ENCODE measurements at places on chromosomes 2 and 18.
A peak's percentile ranks its signal among the peaks of the same experiment; 100 is the strongest.

- DNase-seq: no peak
Measured at GRCh38 chr18:3654442-3655253, 204.7 kb downstream of the TGIF1 start.

DNA sequence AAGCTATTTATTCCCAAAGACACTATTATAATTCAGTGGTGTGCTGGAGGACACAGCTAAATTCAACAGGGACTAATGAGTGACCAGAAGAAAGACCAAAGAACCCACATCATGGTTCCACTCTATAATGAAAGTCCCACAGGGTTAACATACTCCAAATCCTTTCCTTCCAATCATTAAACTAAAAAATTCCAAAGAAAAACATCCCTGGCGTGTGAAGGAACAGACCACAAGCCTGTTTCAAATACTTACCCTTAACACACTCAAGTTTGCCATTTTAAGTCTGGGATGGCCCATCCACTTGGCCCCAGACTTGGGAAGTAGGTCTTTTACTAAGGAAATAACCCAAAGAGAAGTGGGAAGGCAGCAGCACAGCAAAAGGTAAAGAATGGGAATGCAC is 150.1 kb upstream of the CCDC150 start:
- no peak for DNase-seq

- no peak for DNase-seq
Measured at GRCh38 chr2:85154048-85154753, 21.0 kb downstream of the TCF7L1 start.

GRCh38 chr2:138581909-138582308 is 80.3 kb downstream of the SPOPL start:
- no peak for DNase-seq

GRCh38 chr2:216388046-216388884 is 16.0 kb upstream of the MARCHF4 start:
- no peak for DNase-seq

- DNase-seq: no peak
Measured at GRCh38 chr2:122261911-122262310, 506.5 kb downstream of the TSN start.

DNA sequence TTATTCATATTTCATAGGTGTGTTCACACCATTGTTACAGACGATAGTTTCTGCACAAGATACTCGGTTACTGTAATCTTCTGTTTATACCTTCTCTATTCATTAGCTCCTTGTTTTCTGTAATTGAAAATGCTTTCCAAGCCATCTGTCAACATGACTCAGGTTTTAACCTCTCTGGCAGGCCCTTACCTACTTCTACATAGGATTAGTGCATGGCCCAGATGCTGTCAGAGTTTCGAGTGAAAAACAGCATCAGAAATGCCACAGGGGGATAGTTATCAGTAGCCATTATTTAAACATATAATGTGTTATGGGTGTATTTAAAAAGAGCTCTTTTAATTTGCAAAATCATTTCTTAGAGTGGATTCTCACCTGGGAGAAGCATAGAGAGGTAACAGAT is 596.4 kb downstream of the FBXO15 start:
- no peak for DNase-seq

DNA sequence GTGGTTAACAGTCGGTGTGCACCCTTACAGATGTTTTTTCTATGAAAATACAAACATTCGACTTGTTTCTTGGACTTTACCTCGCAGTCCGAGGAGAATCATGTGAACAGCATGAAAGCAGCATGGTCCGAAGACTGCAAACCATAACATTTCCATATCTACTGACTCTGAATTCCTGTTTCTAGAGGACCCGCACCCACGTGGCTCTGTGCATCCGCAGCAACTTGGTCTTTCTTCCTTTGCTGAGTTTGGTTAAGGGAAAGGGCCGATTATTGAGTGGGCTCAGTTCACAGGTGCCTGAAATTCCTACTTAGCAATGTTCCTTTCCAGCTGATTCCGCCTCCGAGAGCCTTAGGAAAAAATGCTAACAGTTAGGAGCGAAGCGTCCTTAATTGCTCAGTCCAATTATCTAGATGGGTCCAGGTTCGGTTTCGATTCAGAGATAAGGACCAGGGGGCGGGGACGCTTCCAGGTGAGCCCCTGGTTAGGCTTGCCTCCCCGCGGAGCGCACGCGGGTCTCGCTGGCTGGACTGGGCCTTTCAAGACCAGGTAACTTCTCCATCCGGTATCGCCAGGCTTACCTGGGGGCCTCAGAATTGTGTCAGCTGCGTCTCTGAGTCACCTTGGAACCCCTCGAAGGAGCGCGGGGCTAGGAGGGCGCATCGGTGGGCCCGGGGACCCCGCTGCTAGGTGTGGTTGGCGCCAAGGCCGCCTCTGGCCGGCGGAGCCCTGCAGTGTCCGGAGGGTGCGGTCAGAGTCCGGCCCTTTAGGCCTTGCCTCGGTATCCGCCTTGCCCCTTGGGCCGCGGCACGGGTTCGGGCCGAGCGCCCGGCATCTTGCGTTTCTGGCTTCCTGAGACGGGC is 1.1 kb upstream of the B3GNT2 start:
- no peak for DNase-seq

- DNase-seq: no peak
Measured at GRCh38 chr2:54914637-54915036, 135.6 kb downstream of the RTN4 start.

DNA sequence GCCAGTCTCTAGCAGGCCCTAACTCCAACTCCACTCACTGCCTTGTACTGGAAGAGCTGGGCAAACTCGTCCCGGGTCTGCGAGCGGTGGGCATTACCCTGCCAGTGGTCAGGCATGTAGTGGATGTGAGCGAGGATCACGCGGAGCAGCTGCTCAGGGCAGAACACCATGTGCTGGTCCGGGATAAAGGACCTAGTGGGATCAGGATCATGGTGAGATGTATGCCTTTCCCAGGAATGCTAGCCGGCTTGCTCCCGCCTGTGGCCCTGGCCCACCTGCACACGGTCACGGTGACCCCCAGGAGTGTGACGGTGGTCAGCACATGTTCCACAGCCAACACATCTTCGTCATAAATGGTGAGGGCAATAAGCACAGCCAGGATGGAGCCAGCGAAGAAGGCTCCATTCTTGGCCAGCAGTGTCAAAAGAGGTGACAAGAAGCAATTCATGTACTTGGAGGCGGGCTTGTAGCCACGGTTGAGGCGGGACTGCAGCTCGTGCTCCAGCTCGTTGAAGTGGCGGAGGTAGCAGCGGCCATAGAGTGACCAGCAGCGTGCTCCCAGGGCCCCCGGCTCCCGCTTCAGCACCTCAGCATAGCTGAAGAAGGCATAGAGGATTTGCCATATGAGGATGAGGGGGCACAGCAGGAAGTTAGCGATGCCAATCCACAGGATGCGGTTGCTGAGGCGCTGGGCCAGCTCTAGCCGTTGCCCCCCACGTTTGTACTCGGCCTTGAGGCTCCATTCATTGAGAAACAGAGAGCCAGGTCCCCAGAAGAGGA is 5.3 kb upstream of the ABCB6 start:
- no peak for DNase-seq

- no peak for DNase-seq
Measured at GRCh38 chr2:151204756-151205155, 56.9 kb downstream of the RBM43 start.

- no peak for DNase-seq
Measured at GRCh38 chr2:128781585-128782385, 463.1 kb upstream of the HS6ST1 start.

DNA sequence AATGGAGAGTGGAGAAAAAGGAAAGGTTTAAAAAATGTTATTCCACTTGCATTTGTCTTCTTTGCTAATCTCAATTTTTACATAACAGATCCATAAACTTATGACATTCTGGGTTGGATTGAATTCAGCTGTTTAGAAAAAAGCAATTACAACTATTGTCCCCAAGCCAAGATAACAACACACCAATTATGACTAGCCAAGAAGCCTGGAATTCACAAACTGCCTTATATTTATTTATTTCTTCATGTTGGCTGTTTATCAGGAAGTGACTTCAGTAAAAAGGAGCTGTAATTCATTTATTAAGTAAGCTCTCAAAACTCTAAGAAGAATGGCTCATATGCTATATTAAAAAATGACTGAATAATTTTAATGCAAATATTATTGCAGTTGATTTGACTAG is 137.4 kb downstream of the CALCRL start:
- DNase-seq: no peak

DNA sequence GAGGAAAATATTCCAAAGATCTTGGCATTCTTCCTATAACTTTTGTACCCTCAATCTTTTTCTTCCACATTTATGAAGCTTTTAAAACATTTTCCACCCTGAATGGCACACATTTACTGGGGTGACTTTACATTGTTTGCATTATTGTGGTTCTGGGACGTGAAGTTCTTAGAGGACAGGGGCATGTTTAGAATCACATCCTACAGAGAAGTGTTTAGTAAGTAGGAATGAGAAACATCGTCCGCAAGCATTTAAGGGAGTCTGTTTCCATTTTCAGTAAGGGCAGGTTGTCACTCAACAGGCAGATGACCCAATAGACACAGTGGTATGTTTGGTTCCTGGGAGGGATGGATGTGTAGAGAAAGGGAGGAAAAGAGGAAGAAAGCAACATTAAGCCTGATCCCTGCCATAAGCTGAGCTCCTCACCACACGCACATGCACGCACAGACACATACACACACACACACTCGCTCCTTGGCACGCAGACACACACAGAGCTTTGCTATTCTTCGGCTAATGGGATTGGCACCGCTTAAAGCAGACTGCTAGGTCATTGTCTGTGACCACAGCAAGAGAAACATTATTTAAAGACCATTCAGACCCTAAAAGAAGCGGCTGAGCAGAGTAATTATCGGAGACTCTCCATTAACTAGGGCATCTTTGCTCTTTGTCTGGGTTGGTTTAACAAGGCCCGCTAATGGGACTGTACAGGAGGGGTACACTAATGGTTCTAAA is 14.2 kb upstream of the PLEKHM3 start:
- no peak for DNase-seq

GRCh38 chr2:106638043-106638442 is 150.9 kb downstream of the CD8B2 start:
- peak; percentile 5 for DNase-seq

DNA sequence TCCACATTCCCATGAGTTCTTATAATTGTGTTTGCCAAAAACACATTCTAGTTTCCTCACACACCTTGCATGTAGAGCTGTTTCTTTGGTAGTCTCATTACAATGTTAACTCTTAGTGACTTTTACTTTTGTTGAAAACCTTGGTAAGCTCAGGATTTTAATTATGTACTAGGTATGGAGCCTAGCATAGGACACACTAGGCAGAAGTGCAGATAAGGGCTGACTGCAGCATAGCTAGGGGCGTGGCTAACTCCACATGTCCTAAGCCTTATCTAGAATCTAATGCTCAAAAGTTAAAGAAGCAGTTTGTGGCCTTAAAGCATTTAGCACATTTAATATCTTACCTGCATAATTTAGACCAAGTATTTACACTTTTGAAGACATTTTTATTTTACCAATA is 153.7 kb upstream of the FBXO11 start:
- no peak for DNase-seq

GRCh38 chr2:148646231-148646559 is 1.6 kb downstream of the EPC2 start:
- peak; percentile 84 for DNase-seq

- DNase-seq: no peak
Measured at GRCh38 chr18:9135081-9135911, 1.3 kb upstream of the ANKRD12 start.

DNA sequence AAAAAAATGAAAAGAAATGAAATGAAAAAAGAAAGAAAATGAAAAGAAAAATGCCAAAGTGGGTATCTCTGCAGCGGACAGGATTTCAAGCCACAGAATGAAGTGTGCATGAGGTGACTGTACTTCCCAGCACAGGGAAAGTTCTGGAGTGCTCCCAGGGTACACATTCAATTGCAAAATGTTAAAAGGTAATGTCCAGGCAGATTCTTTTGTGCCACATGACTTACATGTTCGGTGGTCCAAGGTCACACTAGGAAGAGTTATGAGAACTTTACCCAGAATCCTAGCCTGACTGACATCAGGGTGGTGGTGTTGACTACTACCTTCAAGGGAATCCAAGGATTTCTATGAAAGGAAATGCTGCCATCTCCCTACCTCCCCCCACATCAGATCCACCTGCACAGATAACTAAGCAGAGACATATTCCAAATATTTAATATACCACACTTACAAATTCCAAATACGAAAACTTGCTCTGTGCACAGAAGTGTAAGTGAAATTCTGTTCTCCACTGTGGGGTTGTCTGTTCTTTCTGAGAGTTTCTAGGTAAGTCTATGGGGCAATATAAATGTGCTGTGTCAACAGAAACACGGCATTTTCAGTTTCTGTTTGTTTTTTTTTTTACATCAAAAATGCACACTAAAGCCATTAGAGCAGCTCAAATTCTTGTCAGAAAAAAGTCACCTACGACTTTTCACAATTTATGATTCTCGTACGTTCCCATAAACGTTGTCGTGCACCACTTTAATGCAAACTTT is 56.6 kb downstream of the CABYR start:
- no peak for DNase-seq

DNA sequence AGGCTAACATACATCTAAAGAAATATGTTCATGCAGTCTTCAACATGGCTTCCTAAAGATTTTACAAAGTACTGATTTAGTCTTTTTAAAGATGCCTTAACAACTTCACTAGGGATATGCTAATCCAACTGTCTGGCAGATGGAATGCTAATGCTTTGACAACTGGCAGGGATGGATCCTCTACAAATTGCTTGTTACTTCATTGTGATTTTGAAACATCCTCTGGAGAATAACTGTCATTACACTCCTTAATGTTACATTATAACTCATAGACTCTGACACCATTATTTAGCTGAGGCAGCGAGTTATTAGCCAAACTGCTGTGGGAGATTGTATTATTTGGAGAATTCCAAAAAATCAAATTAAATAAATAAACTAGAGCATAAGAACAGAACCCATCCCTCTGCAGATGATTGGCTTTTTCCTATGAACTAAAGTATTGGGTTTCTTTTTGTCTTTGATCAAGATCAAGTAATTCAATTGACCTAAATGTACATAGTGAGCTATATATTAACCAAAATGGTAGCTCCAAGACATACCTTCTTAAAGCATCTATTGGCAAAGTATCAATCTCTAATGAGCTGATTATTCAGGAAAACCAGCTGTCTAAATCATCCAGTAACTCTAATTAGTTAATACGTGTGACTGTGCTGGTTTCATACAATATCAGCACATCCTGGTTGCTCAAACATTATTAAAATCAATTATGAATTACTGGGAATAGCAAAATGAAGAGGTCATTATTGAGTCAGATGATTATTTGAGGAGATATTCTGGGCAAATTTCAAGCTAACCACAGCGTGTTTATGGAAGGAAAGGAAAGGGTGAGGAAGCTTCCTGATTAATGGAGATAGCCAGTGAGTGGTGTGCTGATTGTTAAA is 321.3 kb upstream of the TFPI start:
- no peak for DNase-seq

- DNase-seq: no peak
Measured at GRCh38 chr2:218893349-218894150, 12.9 kb downstream of the WNT10A start.

- DNase-seq: no peak
Measured at GRCh38 chr2:203971251-203971650, 34.7 kb downstream of the ICOS start.

Measured in HTR-8/SVneo (cell line).